ENCODE measurements at places on chromosomes 6 and 20. TPM values are rescaled to one million over a fixed set of nuclear protein-coding genes. Genes with fewer than 3 reads are reported as not detected.

- DNase-seq, result no peak
Measured at GRCh38 chr20:49893242-49894072, 21.9 kb downstream of the SPATA2 start.

DNA sequence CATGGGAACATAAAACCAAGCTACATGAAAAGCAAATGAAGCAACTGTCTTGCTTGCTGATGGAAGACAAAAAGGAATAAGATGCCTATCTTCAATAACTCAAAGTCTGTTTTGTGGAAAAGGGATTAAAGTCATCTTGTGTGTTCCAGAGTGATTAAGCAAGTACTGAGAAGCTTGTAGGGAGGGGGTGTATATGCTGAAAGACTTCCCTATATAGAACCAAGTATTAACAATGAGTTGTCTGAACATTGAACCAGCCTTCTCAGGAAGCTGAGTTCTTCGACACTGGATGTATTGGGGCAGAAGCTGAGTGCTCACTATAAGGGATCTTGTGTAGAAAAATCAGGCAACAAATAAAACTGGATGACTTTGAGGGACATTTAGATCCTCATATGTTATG is 451.8 kb downstream of the CD83 start:
- DNase-seq, result no peak

- DNase-seq, result no peak
Measured at GRCh38 chr6:105642708-105643107, 239.8 kb upstream of the PREP start.

DNA sequence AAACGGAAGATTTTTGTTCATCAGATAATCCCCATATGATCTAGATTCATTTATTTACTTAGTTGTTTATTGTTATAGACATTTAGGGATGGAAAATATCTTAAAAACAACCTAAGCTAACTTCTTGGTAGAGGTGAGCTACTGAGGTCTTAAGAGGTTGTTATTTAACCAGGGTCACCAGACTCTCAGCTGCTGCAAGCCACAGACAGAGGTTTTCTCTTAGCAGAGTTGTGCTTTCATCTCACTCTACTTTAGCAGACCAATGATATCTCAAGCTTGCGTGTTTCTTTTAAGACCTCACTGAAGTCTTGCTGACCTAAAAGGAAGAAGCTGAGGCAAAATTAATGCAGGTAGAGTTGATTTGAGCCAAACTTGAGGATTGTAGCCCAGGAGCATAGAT is 43.6 kb downstream of the NCOA7 start:
- no peak for DNase-seq

DNA sequence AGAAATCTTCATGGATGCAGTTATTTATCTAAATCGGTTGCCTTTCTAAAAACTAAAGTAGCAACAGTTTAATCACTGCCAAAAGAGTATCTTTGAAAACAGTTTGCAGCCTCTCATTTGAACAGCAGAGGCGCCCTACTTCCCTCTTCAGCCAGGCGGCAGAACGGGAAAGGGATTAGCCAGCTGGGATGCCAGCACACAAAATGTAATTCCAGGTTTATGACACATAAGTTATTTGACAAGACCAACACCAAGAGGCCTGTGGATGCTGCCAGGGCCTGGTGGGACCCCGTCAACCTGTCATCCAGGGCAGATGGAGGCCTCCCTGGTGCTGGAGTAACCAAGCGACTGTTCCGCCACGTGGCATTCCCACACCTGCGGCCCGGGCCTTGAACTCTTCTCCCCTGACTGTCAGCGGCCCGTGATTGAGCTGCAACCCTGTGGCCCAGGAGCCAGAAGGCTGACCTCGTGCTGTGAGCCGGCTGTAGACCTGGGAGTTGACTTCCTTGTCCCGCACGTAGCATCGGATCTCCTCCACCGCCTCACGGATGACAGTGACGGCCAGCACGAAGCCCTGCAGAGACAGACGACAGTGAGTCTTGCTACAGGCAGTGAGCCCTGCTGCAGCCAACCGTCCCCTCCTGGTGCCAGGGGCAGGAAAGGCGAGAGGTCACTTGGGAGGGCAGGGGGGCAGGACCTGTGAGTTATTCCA is 55.5 kb downstream of the ATP9A start:
- peak; percentile 31 for DNase-seq

DNA sequence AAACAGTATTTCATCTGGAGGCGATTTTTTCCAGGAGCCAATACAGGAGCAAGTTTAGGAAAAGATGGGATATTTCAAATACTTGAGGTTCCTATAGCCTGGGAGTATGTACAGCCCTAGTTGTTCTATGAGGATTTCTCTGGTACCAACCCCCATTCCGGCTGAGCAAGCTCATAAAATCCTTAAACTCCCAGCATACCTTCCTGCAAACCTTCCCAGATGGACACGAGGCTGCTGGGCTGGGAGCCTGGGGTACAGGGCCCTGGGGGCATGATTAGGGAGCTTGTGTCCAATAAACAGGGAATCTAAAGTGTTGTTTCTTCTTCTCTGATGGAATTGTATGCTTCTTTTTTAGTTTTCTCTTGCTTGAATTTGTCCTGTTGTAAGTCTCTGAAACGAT is 1.5 kb downstream of the PRRC2A start:
- DNase-seq, result no peak

DNA sequence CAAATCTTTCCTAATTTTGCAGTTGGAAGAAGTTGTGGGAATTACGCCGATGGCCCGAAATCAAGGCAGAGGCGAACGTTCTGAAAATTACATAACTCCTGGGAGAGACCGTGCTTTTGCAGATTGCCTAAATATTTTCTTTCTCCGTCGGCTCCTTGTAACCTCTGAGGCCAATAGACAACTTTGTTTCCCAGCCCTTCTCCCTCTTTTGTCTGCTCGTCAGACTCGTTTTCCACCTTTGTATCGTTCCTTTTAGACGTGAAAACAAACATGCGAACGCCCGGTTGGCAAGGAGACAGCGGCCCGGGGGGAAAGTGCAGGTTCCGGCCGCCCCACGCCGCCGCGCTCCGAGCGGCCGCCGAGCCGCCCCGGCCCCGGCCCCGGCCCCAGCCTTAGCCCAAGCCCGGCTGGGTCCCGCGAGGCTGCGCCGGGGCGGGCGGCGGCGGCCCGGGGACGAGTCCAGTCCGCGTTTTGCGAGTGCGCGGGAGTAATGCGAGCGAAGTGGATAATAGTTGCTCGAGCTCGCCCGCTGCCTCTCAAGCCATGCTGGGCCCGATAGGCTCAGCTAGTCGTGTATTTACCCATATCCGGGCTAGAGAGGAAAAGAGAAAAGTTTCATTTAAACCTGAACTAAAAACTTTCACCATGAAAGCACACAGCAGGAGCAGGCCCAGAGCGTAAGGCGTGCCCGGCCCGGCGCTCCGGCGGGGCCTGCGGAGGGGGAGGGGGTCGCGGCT is at the start of gene ARID1B:
Gene ARID1B (plus strand): TSS at position 539 of the 737 bp plus-strand sequence. CDS start 303 bp downstream, outside the sequence.
- peak; percentile 87 for DNase-seq

The SEMG1 gene
- not detected for polyA plus RNA-seq
